Aorta (tissue), 5 donors: ENCODE measurements at places on chromosomes 12 and 14.

DNA sequence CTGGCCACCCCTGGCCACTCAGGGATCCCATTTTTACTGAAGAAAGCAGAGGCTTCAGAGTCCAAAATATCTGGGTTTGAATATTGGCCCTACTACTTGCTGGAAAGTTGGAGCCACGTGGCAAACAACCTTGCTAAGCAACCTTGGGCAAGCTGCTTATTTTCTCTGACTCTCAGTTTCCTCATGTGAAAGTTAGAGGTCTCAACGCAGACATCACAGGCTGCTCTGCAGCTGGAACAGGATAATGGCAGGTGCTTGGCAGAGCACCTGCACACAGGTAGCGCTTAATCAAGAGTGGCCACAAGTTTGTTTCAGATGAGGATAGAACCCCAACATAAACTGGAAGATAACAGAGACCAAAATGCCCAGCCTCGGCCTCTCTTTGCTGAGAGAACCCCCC, 28.1 kb upstream of the CCND2 start:
- DNase-seq, result no peak

DNA sequence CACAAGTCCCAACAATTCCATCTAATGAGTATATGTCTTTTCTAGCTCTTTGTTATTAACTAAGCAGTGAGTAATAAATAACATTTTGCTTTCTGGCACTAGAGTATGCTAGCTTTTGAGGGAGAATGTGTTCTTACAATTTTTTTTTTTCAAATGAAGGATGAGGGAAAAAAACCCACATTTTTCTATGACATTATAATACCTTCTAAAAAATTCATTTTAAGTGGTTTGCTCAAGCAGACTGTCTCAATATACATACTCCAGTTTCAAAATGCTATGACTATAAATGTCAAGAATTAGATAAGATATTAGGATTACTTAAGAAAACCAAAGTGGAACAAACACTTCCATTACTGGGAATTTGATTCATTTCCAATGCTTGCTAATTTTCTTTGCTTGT, 394.6 kb downstream of the C12orf75 start:
- no peak for DNase-seq

- DNase-seq, result no peak
These were observed 23.1 kb upstream of the DCP1B start for GRCh38 chr12:2027351-2027750.

GRCh38 chr14:54902143-54902520, 494 bp downstream of the GCH1 start:
- peak; percentile 92 for DNase-seq

- no peak for DNase-seq
These were observed 10.6 kb downstream of the CD163L1 start for GRCh38 chr12:7433276-7433822.

GRCh38 chr14:69291891-69292561, 32.1 kb downstream of the GALNT16 start:
- no peak for DNase-seq

- DNase-seq, result peak; percentile 81
These were observed 598 bp downstream of the HIF1A start for GRCh38 chr14:61695695-61696527.

- DNase-seq, result no peak
These were observed 19.8 kb upstream of the AQP2 start for GRCh38 chr12:49930515-49931288.

- no peak for DNase-seq
These were observed 52.6 kb upstream of the STK38L start for GRCh38 chr12:27191531-27191930.

DNA sequence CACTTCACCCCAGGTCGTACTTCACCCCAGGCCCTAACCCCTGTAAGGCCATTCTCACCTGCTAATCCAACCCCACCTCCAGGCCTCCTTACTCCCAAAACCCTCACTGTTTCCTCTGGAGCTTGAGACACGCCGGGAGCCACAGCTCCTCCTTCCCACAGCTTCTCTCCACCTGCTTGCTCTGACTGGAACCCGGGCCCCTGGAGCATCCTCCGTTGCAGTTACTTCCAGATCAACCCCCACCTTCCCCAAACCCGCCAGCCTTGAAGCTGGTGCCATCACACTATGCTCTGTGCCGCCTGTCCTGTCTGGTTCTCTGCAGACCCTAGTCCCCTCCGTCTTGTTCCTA, 34.6 kb upstream of the PPP2R5C start:
- DNase-seq, result no peak

GRCh38 chr12:1932264-1932777, 13.9 kb upstream of the CACNA2D4 start:
- no peak for DNase-seq

GRCh38 chr14:91237219-91237618, 7.3 kb downstream of the GPR68 start:
- no peak for DNase-seq

- no peak for DNase-seq
These were observed 56.9 kb downstream of the MAP4K5 start for GRCh38 chr14:50475460-50475859.

DNA sequence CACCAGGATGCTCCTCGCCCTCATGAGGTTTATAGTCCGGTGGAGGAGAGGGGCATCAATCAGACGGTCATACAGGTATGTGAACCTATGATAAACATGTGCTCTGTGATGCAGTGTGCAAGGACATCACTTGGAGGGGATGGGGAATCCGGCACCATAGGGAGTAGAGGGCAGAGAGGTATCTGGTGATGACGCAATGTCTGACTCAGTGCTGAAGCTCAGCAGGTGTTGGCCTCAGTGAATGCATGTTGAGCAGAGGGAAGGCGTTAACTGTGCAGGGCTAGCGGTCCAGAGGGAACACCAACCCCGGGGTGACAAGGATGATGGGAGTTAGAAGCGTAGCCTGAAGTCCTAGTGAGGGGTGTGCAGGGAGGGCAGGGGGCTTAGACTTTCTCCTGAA, 200.9 kb downstream of the TMEM132C start:
- DNase-seq, result no peak

GRCh38 chr12:19085090-19085489, 44.4 kb upstream of the PLEKHA5 start:
- no peak for DNase-seq

- DNase-seq, result no peak
These were observed 177.9 kb downstream of the PHLDA1 start for GRCh38 chr12:75853626-75854025.

GRCh38 chr12:121793440-121793837, at the start of gene RHOF:
Gene RHOF (minus strand): TSS chr12:121793688. CDS start chr12:121793633, 55 bp downstream.
- DNase-seq, result no peak

DNA sequence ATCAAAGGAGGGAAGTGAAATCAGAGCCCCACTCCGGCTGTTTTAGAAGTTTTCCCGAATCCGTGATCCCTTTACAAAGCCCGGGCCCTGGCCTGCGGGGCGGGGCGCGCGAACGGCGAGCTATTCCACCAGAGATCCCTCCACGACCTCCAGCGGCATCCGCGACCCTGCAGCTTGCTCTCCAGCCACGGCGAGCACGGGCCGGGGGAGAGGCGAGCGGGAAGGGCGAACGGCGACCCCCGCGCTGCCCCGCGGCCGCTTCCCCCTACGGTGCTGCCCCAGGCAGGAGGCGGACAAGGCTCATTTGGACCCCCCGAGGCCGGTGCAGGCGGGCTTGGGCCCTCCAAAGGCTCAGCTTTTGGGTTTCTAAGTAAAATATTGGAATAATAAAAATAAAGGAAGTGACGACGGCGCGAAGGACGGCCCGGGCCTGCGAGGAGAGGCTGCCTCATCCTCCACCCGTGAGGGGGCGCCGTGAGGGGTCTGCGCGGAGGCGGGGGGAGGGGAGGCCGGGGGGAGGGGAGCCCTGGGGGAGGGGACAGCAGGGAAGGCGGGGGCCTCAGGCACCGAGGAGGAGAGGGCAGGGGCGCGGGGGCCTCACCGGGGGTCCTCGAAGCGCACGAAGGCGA, 613 bp downstream of the SRSF9 start:
- DNase-seq, result peak; percentile 82

DNA sequence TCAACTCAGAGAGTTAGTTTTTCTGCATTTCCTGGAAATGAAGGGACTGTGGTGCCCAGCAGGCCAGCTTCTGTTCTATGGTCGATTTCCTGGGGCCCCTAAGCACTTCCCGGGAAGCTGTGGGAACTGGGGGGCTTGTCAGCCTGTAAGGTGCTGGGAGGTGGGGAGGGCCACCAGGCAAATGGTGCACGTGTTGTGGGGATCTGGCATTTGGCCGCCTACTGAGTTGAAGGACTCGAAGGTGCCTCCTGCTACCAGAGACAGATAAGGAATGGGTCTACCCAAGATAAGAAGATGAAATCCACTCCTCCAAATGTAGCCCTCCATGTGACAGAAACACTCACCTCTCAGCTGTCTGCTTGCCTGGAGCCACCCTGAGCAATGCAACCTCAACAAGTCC, 341.7 kb downstream of the DPF3 start:
- no peak for DNase-seq
